Breast epithelium (tissue), 4 donors: ENCODE measurements at places on chromosomes 5 and 9. TPM values are rescaled to one million over a fixed set of nuclear protein-coding genes. Genes with fewer than 3 reads are reported as not detected.

DNA sequence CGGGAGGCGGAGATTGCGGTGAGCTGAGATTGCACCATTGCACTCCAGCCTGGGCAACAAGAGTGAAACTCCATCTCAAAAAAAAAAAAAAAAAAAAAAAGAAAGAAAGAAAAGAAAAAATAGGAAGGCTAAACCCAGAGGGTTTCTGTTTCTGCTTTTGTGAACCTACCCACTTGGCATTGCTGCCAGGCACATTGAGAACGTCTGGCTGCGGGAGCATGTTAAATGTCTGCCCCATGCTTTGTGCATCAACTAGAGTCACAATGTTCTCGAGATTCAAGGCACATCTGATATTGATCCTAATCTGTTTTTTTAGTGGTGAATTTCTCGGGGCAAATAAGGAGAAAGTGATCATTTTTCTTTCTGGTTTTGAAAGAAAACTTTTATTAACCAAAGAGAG, 2.8 kb downstream of the SLC25A25 start:
- no peak for DNase-seq

The NR5A1 gene
- total RNA-seq: not detected

The ANXA2R gene
- 4.6 TPM for total RNA-seq

The ANKDD1B gene
- total RNA-seq: 0.66 TPM

- DNase-seq: no peak
These were observed 16.5 kb upstream of the CXXC5 start for GRCh38 chr5:139631520-139632165.

GRCh38 chr5:90644132-90644531, 85.5 kb downstream of the ADGRV1 start:
- no peak for DNase-seq

DNA sequence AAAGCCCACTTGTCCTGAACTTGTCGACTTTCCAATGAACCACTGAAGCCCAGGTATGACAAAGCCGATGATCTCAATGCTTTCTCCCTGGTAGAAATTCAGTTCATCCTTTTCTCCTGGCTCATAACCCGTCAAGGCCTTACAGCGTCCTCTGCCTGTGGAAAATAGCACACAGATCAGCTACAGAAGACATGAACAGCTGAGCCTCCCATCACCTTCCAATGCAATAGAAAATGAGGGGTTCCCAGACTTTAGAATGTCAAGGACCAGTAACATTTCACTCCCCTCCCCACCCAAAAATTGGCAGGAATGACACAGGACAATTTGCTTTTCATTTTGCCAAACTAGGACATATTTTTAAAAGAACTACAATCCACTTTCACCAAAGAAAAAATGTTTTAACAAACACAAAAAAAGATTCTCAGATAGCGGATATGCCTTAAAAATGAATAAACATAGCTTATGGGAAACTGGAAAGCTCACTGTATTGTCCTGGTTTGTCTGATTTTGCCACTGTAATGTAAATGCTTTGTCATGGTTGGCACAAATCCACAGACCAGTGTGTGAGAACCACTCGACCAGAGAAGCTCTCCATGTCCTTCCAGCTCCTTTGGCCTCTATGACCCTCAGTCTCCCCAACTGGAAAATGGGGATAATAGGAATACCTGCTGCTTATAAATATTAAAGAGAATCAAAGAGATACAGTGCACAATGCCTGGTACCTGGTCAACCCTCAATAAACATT, 24.4 kb downstream of the SH3TC2 start:
- no peak for DNase-seq
